LNCaP clone FGC (cell line): ENCODE measurements at places on chromosomes 12 and 14.
A peak's percentile ranks its signal among the peaks of the same experiment; 100 is the strongest.

- DNase-seq: no peak
Observed at GRCh38 chr14:76955575-76956315, 72.8 kb downstream of the IRF2BPL start.

GRCh38 chr12:54370171-54370730 is 6.0 kb upstream of the GPR84 start:
- DNase-seq: no peak

DNA sequence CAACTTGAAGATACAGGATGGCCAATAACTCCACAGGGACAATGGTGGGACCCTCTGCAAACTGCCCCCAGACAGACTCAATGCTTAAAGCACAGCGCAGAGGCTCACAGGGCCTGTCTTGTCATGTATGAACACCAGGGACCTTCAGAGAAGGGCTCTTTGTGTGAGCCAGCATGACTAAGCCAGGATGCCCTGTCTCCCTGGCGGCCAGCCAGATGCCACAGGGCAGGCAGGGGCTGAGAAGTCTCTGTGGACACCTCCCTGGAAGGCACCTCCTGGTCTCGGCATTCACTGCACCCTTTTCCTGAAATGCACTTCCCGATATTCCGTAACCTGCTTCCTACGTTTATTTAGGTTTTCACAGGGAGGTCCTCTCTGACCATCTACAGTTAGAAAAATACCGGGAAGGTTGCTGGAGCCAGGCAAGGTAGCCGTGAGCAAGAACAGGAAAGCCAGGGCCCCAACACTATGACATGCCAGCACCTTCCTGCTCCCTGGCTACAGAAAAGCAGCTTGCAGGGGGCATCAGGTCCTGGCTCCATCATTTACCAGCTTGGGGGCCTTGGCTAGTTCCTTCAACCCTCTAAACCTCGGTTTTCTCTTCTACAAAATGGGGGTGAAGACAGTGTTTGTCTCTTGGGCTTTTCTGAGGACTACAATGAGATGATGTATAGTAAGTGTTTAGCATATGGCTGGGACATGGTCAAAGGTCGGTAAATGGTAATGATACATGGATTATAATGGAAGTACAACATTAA is 65.0 kb downstream of the PITPNM2 start:
- DNase-seq: no peak

DNA sequence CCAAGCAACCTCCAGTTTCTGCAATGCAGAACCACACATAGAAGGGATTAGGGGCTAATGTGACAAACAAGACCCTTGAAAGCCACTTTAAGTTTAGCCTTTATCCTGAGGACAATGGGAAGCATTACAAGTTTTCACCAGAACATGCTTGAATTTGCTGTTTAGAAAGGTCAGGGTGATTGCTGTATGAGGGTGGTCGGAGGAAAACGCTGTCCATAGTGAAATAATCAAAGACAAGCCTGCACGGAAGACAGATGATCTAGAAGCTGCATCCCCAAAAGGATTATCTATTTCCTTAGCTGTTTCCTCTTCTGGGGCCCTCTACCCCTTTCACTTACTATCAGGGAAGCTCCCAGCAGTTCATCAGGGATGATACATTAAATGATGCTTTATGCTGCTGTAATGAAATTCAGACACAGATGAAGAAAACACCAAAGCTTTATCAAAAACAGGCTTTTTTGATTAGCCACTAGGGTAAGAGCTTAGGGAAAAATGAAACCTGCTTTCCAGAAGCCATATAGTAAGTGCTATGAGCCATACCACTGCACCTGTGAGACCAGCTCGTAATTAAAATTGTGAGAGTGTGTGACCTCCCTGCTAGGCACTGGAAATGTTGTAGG is 6.5 kb downstream of the HAL start:
- DNase-seq: no peak

- peak; percentile 59 for DNase-seq
Observed at GRCh38 chr14:103126873-103127304, 3.6 kb downstream of the TNFAIP2 start.

- DNase-seq: no peak
Observed at GRCh38 chr12:79954037-79954610, 19.2 kb upstream of the PPP1R12A start.

DNA sequence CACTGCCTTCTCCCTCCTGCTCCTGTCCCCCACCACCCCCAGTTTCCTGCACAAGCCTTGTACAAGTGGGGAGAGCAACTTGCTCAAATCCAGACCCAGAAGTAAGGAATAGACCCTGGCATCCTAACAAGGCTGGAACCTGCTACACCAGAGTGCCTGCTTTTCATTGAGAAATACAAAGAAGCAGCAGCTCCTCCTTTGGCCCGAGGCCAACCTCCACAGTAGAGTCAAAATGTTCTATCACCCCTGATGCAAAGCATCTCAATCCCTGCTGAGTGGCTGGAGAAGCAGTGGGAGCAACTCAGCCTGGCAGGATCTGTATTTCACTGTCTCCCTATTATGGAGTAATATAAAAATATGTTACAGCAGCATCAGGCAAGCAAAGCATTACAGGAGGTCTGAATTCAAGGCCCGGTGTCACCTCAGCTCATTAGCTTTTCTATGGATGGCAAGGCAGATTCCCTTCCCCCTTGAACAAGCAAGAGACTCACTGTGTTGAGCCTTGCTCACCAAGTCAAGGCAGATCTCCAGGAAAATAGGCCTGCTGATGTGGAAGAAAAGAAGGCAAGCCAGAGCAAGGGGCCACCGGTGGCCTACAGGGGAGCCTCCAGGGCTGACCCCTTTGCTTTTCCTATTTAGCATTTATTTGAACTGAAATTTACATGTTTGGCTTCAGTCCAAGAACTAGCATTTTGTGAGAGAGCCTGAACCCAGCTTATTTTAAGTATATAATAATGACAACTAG is 186.3 kb upstream of the EGLN3 start:
- no peak for DNase-seq

- DNase-seq: no peak
Observed at GRCh38 chr14:56855891-56856461, 45.7 kb upstream of the OTX2 start.

GRCh38 chr12:26396402-26396801 is 201.0 kb downstream of the SSPN start:
- no peak for DNase-seq

GRCh38 chr14:87178277-87178676 is 814.7 kb downstream of the GALC start:
- no peak for DNase-seq

DNA sequence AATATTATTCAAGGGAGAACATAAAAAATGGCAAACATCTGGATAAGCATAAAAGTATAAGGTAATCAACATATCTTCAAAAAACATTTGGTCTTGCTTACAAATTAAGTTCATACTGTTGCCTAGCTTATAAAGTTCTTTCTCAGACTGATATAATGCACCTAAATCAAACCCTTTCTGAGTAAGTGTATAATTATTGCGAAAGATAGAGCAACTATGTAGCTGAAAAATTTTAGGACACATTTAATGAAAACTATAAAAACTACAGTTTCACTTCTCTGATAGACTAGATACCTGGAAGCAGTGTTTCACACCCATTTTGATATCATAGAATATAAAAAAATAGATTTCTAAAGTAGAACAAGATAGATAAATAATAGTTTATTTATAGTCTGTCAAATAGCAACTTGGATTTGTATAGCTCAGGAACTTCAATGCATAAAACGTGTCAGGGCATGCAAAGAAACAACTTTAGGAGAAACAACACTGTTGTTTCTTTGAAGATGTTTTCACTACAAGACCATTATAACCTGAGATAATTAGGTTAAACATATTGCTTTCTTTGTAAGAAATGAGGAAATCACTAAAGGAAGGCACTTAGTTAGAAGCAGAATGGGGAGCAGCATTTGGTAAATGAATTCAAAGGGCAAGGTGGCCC is 7.6 kb downstream of the CLECL1 start:
- no peak for DNase-seq

DNA sequence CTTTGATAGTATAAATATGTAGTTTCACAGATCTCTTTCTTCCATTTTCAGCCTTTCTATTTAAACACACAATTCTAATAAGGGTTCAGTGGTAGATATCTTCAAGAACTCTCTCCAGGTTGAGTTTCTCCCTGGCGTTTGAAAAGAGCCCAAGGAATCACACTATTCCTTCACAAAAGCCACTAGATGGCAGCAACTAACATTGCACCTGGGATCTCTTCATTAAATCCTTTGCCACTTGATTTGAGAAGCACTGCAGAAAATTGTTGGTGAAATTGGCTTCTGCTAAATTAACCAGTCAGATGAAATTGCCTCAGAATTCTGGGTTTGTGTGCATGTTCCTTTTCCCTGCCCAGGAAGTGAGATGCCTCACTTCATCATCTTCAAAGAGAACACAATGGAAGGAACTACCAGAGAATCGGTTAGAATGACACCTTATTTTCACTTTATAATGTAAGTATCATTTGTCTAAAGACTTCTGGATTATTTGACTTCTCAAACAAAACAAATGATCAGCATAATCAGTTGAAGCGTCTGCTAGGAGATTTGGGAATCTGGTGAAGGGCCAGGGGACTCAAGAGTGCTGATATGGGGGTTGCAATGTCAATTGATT is 6.8 kb downstream of the CCDC198 start:
- DNase-seq: peak; percentile 35

DNA sequence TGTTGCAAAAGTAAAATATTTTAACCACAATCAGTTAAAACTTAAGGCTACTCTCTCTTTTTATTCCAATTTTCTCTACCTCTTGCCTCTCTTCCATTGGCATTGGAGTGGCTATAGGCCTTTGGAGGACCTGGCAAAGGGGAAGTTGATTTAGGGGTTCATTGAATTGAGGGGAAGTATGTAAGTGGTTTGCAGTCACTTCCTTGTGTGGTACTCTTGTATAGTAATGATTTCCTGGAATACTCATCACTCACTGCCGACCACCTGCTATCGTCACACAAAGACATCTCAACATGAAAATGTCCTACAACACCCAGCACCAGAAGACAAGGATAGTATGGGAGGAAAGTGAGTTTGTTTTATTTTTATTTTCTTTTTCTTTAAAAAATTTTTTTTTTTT is 45.7 kb upstream of the CPM start:
- DNase-seq: no peak

- no peak for DNase-seq
Observed at GRCh38 chr14:54314365-54315104, 82.3 kb upstream of the CDKN3 start.

DNA sequence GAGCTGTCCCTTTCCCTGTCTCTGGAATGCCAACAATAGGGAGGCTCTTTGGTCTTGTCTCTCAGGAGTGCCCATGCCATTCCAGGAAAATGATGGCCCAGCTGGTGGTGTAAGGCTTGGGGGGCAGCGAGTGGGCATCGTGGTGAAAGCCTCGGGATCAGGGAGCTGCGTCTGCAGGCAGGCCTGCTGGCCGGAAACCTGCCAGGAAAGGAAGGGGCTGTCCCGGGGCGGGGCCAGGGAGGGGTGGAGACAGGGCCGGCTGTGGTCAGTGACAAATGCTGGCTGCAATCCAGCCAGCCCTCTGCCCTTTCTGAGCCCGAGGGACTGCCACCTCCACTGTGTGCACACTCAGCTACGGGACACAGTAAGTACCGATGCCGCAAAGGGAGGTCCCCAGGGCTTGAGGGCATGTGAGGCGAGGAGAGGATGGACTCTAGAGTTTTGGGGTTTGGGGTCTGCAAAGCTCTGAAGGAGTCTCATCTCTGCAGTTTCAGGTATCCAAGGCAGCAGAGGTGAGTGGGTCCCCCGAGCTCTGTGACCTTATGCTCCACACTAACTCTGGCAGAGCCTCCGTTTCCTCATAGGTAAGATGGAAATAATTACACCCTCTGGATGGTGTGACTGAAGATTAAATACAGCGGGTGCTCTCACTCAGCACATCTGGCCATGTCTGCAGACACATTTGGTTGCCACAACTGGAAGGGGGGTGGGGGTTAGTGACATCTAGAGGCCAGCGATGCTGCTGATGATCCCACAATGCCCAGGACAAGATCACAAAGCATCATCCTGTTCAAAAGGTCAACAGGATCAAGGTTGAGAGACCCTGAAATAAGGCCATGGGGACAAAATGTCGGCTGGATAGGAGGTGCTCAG is at the start of gene SERPINA5:
TSS of gene SERPINA5 (plus strand) at position 300 of the 873 bp plus-strand sequence. CDS start 5,937 bp downstream, outside the sequence.
- DNase-seq: no peak

DNA sequence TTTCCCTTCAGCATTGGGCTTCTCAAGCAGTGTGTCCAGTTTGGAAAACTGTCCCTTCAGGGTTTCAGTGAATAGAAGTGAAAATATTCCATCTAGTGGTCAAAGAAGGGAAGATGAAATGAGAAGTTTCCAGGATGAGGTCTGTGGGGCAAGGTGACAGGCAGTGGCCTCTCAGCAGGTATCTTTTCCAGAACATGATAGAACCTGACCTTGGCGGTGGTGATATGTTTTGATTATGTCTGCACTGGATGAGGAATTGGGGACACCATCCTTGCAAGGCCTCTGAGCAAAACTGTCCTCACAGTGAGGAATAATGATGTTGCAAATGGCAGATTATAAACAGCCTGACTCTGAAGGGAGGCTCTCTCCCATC is 4.7 kb downstream of the GPX2 start:
- DNase-seq: no peak

GRCh38 chr14:51428981-51429380 is 188.9 kb downstream of the TMX1 start:
- no peak for DNase-seq

DNA sequence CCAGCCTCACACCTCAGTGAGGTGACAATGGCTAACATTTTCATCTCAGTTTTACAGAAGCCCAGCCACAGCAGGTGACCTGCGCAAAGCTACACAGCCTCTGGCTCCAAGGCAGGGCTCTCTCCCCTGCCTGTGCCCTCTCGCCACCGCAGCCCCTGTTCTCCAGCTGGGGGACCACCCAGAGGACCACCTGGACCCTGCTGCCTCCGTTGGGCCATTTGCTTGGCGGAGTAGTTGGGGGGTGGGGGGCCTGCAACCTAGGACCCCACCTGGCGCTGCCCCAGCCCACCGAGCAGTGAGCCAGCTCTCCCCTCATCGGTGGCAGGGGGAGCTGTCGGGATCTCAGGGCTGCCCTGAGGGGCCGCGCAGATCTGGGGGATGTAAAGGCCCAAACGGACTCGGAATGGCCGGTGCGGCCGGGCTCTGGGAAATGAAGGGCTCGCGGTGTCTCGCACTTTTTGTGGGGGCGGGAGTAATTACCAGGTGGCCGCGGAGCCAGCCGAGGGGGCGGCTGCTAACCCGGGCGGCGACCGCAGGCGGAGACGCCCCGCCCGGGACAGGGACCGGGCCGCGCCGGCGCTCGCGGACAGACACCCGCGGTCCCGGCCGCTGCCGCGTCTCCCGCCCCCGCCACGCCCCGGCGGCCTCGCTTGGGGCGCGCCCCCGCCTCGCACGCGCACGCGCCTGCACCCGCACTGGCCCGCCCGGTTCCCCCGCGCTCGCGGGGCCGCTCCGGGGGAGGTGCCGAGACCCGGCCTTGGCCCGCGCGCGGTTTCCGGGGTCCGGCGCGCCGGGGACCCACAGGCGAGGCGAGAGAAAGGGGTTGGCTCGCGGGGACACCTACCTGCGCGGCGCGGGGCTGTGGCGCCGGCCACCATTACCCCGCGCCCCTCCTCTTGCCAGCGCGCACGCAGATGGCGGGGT is 8.6 kb upstream of the GPR68 start:
- DNase-seq: no peak

DNA sequence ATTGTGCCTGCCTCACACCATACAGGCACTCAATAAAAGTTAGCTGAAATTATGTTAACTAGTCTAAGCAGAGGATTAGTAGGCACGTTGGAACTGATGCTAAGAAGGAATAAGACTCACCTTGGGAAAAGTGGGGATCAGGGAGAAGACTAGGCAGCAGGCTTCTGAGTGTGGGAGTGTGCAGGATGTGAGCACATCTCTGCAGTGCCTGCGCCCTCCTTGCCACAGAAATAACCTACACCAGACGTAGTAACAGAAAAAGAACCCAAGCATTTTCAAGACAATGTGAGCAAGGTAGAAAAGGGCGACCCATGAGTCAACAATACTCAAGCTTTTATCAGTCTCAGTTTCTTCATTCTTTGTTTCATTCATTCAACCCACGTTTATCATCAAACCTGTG is 113.9 kb downstream of the CACNA1C start:
- no peak for DNase-seq

GRCh38 chr12:129550353-129550752 is 353.5 kb downstream of the TMEM132D start:
- peak; percentile 23 for DNase-seq
